ENCODE measurements at places on chromosomes 13 and 19.

DNA sequence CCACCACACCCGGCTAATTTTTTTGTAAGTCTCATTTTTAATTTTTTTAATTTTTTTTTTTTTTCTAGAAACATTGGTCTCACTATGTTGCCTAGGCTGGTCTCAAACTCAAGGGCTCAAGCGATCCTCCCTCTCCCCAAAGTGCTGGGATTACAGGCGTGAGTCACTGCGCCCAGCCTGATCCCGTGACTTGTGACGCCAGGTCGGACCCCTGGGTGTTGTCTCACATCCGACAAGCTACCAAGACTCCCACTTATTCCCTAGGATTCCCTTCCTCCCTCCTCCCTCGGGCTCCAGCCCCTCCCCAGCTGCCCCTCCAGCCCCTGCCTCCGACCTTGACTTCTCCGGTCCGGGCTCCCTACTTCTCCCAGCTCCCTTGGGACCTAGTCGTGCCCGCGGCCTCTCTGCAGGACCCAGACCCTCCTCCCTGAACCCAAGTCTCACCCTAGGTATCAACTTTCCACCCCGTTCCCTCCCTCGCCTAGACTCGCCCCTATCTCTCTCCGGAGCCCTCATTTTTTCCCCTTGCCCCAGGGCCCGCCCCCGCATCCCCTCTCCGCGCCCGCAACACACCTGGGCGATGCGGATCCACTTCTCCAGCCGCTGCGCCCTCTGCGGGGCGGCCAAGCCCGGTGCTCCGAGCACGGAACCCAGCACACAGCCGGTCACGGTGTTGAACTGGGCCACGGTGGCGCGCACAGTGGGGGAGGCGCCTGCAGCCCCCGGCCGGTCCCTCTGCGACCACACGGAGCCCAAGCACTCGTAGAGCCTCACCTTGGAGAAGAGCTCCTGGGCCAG is 13.1 kb downstream of the RGL3 start:
- H3K27me3 ChIP-seq: peaks cover 3% of the 10 kb centered on the region
- H3K4me1 ChIP-seq: peaks cover 7% of the 10 kb centered on the region
- no peaks in the 10 kb centered on the region for H3K36me3 ChIP-seq
- H3K4me3 ChIP-seq: no peak overlapping the region

- no peak overlapping the region for H3K27ac ChIP-seq
- H3K4me1 ChIP-seq: peaks cover 14% of the 10 kb centered on the region
- H3K27me3 ChIP-seq: no peaks in the 10 kb centered on the region
- no peak for DNase-seq
- H3K4me3 ChIP-seq: no peak overlapping the region
These were observed 129.5 kb upstream of the SLC10A2 start for GRCh38 chr13:103195762-103196161.

- no peaks in the 10 kb centered on the region for H3K27me3 ChIP-seq
- no peaks in the 10 kb centered on the region for H3K36me3 ChIP-seq
- no peak for DNase-seq
- peaks cover 39% of the 10 kb centered on the region for H3K4me1 ChIP-seq
- no peak overlapping the region for H3K4me3 ChIP-seq
These were observed 32.4 kb downstream of the DPRX start for GRCh38 chr19:53664152-53664551.

GRCh38 chr13:86813198-86813597 is 858.0 kb upstream of the SLITRK5 start:
- H3K4me1 ChIP-seq: peaks cover 17% of the 10 kb centered on the region
- no peaks in the 10 kb centered on the region for H3K27me3 ChIP-seq
- H3K36me3 ChIP-seq: no peaks in the 10 kb centered on the region
- no peak overlapping the region for H3K4me3 ChIP-seq
- no peak overlapping the region for H3K27ac ChIP-seq
- DNase-seq: no peak

- no peaks in the 10 kb centered on the region for H3K36me3 ChIP-seq
- H3K27ac ChIP-seq: no peak overlapping the region
- no peaks in the 10 kb centered on the region for H3K27me3 ChIP-seq
- DNase-seq: no peak
- H3K4me3 ChIP-seq: no peak overlapping the region
These were observed 29.0 kb upstream of the SLC15A1 start for GRCh38 chr13:98781470-98781869.

GRCh38 chr13:31786011-31786410 is 46.7 kb downstream of the RXFP2 start:
- no peaks in the 10 kb centered on the region for H3K27me3 ChIP-seq
- no peak overlapping the region for H3K27ac ChIP-seq
- H3K4me3 ChIP-seq: no peak overlapping the region
- H3K4me1 ChIP-seq: no peaks in the 10 kb centered on the region
- DNase-seq: no peak
- H3K36me3 ChIP-seq: no peaks in the 10 kb centered on the region

- H3K27me3 ChIP-seq: no peaks in the 10 kb centered on the region
- DNase-seq: no peak
- H3K36me3 ChIP-seq: peaks cover 3% of the 10 kb centered on the region
- no peak overlapping the region for H3K4me3 ChIP-seq
These were observed 9.0 kb downstream of the C19orf47 start for GRCh38 chr19:40339018-40339728.

GRCh38 chr13:94480672-94481145 is 1.2 kb upstream of the DCT start:
- no peak for DNase-seq
- no peaks in the 10 kb centered on the region for H3K27me3 ChIP-seq
- H3K36me3 ChIP-seq: no peaks in the 10 kb centered on the region
- no peak overlapping the region for H3K27ac ChIP-seq

DNA sequence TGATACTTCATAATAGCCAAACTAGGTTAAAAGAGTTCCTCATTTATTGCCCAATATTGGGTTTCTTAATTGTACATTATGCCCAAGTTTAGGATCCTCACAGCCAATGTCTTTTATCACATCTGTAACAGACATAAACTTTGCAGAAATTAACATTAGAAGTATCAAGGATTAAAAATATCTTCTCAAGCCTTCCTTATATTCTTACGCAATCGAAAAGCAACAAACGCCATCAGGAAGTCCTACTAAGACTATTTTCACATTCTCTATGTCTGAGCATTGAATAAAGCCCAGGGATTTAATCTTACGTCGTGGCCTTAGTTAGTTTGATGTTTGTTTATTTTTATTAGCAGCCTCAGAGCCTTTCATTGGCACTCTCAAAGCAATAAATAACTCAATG is 1660.4 kb upstream of the MIR17HG start:
- peaks cover 26% of the 10 kb centered on the region for H3K4me1 ChIP-seq
- no peaks in the 10 kb centered on the region for H3K27me3 ChIP-seq
- H3K27ac ChIP-seq: no peak overlapping the region
- H3K36me3 ChIP-seq: peaks cover 8% of the 10 kb centered on the region
- no peak for DNase-seq

- H3K36me3 ChIP-seq: no peaks in the 10 kb centered on the region
- no peak for DNase-seq
- H3K27me3 ChIP-seq: no peaks in the 10 kb centered on the region
- H3K27ac ChIP-seq: no peak overlapping the region
- peaks cover 4% of the 10 kb centered on the region for H3K4me1 ChIP-seq
These were observed 571.1 kb upstream of the ARGLU1 start for GRCh38 chr13:107139006-107139405.

- H3K4me3 ChIP-seq: no peak overlapping the region
- H3K27ac ChIP-seq: peak overlapping the region; percentile 96
- no peaks in the 10 kb centered on the region for H3K27me3 ChIP-seq
These were observed 19.7 kb upstream of the EDDM13 start for GRCh38 chr19:56252699-56253422.

DNA sequence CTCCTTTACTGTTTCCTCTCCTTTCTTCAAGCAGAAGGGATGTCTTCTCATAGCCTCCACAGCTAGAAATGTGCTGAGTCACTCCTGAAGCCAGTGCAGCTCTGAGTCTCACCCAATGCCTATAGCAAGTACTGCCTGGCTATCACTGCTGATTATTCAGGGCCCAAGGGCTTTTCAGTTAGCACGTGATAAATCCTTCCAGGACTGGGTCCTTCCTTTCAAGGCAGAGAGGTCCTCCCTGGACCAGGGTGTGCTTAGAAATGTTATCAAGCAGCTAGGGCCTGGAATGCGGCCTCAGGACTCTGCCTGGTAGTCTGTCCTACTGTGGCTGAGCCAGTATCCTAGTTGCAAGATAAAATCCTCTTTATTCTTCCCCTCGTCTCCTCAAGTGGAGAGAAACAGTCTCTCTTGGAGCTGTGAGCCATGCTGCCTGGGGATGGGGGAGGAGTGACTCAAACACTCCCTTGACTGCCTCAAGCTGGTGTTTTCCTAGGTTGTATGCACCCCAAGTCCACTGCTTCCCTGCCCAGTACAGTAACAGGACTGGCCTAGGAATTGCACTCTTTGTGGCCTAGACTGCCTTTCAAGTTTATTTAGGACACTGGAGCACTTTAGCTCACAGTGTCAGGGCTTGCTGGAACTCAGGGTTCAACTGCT is 198.7 kb upstream of the SERP2 start:
- H3K27ac ChIP-seq: peak overlapping the region; percentile 57
- H3K4me3 ChIP-seq: no peak overlapping the region
- no peaks in the 10 kb centered on the region for H3K4me1 ChIP-seq
- H3K27me3 ChIP-seq: no peaks in the 10 kb centered on the region

DNA sequence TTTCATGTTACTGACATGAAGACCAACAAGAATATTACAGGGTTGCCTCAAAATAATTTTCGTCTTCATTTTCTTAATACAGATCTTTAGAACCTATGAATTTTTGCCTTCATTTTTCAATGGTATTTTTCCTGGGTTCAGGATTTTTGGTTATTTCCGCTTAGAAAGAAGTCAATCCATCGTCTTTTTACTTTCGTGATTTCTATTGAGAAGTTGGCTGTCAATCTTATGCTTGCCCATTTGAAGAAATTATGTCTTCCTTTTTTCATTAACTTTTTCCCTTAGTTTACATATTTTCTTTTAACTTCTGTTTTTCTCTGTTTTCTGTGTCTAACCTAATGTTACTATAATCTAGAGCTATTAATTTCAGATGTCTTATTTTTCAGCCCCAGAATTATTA is 868.9 kb upstream of the SLC10A2 start:
- peaks cover 7% of the 10 kb centered on the region for H3K36me3 ChIP-seq
- no peaks in the 10 kb centered on the region for H3K4me1 ChIP-seq
- H3K4me3 ChIP-seq: no peak overlapping the region
- no peak overlapping the region for H3K27ac ChIP-seq
- DNase-seq: no peak
- no peaks in the 10 kb centered on the region for H3K27me3 ChIP-seq
